Activated CD4-positive, alpha-beta memory T cell treated with anti-CD3 and anti-CD28 coated beads for 36 hours (primary cell): ENCODE measurements at places on chromosomes 12 and 14.
A peak's percentile ranks its signal among the peaks of the same experiment; 100 is the strongest.

DNA sequence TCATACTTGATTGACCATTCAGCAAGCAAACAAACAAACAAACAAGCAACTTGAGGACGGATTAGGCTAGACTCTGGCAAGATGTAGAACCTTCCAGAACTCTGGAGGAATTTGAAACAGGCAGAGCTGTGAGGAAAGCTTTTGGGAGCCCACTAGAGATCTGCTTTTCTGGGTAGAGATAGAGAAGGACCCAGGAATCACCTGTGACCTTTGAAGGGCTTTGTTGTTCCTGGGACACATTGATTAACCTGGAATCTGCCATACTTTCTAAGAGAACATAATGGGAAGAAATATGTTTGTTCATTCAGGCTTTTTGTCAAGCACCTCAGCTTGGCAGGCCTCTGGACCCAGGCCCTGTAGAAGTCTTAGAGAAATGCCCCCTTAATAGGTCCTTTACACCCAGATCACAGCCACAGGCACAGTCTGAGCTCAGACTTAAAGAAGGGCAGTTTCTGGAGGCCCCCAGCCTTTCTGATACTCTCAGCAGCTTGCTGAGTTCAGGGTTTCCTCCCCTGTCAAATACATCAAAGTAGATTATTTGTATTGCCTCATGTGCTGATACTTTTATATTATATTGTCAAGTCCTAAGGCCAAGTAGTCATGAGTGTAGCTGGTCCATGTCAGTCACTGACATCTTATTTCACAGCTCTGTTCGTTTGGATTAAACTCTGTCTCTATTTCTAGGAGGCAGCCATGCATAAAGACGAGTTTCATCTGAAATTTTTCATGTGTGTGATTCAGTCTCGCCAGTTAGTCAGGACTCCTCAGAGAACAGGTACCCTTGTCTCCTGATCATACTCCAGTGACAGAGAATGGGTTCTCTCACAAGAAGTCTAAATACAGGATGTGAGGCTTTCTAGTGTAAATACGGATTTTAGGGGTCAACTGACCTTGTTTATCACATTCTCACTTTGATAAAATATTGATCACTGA is 1.1 kb upstream of the SENP1 start:
- H3K27me3 ChIP-seq: no peaks in the 10 kb centered on the region
- H3K4me3 ChIP-seq: peak overlapping the region; percentile 86
- H3K27ac ChIP-seq: peak overlapping the region; percentile 94
- peaks cover 2% of the 10 kb centered on the region for H3K36me3 ChIP-seq
- H3K4me1 ChIP-seq: peaks cover 41% of the 10 kb centered on the region

GRCh38 chr12:92191061-92191460 is 45.4 kb upstream of the BTG1 start:
- peaks cover 23% of the 10 kb centered on the region for H3K4me1 ChIP-seq
- H3K4me3 ChIP-seq: no peak overlapping the region
- H3K36me3 ChIP-seq: no peaks in the 10 kb centered on the region
- no peak overlapping the region for H3K27ac ChIP-seq
- DNase-seq: no peak
- no peaks in the 10 kb centered on the region for H3K27me3 ChIP-seq

DNA sequence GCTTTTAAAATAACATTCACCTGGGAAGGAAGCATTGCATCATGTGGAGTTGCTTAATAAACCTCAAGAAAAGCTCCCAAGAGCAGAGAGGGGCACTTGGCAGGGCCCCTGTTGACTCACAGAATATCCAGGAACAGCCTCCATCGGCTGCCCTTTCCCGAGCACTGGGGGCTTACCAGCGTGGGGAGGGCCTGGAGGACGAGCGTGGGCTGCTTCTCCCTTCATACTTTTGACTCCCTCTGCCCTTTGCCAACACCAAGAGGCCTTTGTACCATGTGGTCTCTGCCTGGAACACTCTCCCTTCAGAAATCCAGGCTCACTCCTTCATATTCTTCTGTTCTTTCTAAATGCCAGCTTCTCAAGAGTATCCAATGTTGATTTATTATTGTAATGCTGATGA is 492.1 kb upstream of the TMEM132C start:
- H3K27ac ChIP-seq: no peak overlapping the region
- H3K36me3 ChIP-seq: no peaks in the 10 kb centered on the region
- no peak overlapping the region for H3K4me3 ChIP-seq
- H3K27me3 ChIP-seq: no peaks in the 10 kb centered on the region

- H3K27ac ChIP-seq: no peak overlapping the region
- no peak overlapping the region for H3K4me3 ChIP-seq
- H3K36me3 ChIP-seq: no peaks in the 10 kb centered on the region
- DNase-seq: no peak
- H3K27me3 ChIP-seq: peaks cover 3% of the 10 kb centered on the region
- H3K4me1 ChIP-seq: no peaks in the 10 kb centered on the region
Observed at GRCh38 chr14:33085799-33086198, 147.1 kb downstream of the NPAS3 start.

DNA sequence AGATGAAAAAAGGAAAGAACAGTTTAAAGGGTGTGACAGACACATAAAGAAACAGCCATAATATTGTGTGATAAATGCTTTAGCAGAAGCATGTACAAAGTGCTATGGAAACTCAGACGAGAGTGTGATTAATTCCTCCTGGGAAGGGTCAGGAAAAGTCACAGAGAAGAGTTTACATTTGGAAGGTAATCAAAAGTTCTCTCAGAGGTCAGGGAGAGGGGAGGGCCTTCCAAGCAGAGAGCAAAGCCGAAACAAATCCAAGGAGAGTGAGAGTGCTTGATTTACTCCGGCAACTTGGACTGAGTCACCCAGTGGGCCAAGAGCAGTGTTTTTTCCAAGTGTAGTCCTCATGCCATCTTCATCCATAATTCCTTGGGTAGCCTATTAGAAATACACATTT is 108.3 kb downstream of the IGF1 start:
- peaks cover 2% of the 10 kb centered on the region for H3K4me1 ChIP-seq
- H3K4me3 ChIP-seq: no peak overlapping the region
- H3K27me3 ChIP-seq: peaks cover 2% of the 10 kb centered on the region
- no peaks in the 10 kb centered on the region for H3K36me3 ChIP-seq

- no peaks in the 10 kb centered on the region for H3K36me3 ChIP-seq
- peak overlapping the region; percentile 95 for H3K27ac ChIP-seq
- peaks cover 52% of the 10 kb centered on the region for H3K4me1 ChIP-seq
- no peaks in the 10 kb centered on the region for H3K27me3 ChIP-seq
- peak overlapping the region; percentile 86 for H3K4me3 ChIP-seq
Observed at GRCh38 chr12:25384038-25384892, 133.5 kb upstream of the KRAS start.
